Naive thymus-derived CD4-positive, alpha-beta T cell (primary cell): ENCODE measurements at places on chromosomes 12 and 14.

DNA sequence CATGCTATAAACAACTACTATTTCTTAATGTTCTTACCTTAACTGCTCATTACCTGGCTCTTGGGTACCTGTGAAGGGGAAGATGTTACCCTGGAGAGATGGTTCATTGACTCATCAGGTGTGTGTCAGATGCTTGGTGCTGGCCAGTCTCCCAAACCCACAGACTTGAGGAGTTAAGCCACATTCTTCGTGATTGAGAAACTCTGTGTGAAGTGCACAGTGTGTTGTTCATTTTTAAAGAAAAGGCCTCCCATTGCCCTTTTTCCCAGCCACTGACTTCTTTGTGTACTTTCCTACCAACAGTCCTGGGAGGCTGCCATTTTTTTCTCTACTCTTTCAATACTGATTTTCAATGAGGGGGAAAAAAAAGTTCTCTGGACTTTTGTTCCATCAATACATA, 3.2 kb downstream of the MGST1 start:
- H3K36me3 ChIP-seq = no peaks in the 10 kb centered on the region
- no peaks in the 10 kb centered on the region for H3K4me1 ChIP-seq
- H3K4me3 ChIP-seq = no peak overlapping the region
- DNase-seq = no peak
- H3K27ac ChIP-seq = no peak overlapping the region
- peaks cover 3% of the 10 kb centered on the region for H3K27me3 ChIP-seq

DNA sequence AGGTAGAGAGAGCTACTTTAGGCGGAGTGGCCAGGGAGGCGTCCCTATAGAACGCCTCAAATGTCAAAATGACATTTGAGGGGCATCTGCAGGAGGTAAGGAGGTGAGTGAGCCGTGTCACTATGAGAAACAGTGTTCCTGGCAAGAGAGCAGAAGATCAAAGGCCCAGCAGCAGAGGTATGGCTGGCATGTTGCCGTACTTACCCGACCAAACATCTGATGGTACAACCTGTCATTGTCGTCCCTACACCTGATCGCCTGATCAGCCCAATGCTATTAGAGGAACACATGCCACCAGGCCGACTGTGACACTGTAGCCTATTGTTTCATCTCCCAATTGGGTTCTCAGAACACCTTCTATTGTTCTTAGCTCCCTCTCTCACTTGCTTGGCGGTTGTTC, 33.9 kb upstream of the POC1B start:
- H3K4me3 ChIP-seq = no peak overlapping the region
- no peaks in the 10 kb centered on the region for H3K27me3 ChIP-seq
- DNase-seq = no peak
- no peak overlapping the region for H3K27ac ChIP-seq
- no peaks in the 10 kb centered on the region for H3K4me1 ChIP-seq

DNA sequence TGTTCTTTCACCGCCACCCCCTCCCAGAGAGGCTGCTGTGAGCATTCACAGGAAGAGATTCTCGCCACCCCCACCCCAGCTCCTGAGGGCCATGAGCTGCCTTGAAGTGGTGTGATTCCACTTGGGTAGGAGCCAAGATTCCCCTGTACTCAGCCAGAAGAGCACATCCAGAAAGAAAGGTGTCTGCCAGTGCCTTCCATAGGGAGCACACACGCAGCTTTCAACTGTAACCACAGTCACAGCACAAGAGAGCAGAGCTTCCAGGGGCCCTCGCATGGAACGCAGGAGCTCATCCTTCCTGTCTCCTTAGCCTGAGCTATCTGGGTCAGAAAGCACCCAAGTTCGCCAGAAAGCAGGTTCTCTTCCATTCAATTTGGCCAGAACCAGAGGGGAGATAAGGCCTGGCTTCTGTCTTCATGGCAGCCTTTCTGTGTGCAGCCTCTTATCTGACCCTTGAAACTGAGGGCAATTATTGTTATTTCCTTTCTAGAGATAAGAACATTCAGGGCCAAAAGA, 66.6 kb upstream of the SCN8A start:
- H3K27me3 ChIP-seq = no peaks in the 10 kb centered on the region
- no peaks in the 10 kb centered on the region for H3K36me3 ChIP-seq
- H3K4me1 ChIP-seq = no peaks in the 10 kb centered on the region
- H3K27ac ChIP-seq = no peak overlapping the region
- no peak for DNase-seq
- H3K4me3 ChIP-seq = no peak overlapping the region

DNA sequence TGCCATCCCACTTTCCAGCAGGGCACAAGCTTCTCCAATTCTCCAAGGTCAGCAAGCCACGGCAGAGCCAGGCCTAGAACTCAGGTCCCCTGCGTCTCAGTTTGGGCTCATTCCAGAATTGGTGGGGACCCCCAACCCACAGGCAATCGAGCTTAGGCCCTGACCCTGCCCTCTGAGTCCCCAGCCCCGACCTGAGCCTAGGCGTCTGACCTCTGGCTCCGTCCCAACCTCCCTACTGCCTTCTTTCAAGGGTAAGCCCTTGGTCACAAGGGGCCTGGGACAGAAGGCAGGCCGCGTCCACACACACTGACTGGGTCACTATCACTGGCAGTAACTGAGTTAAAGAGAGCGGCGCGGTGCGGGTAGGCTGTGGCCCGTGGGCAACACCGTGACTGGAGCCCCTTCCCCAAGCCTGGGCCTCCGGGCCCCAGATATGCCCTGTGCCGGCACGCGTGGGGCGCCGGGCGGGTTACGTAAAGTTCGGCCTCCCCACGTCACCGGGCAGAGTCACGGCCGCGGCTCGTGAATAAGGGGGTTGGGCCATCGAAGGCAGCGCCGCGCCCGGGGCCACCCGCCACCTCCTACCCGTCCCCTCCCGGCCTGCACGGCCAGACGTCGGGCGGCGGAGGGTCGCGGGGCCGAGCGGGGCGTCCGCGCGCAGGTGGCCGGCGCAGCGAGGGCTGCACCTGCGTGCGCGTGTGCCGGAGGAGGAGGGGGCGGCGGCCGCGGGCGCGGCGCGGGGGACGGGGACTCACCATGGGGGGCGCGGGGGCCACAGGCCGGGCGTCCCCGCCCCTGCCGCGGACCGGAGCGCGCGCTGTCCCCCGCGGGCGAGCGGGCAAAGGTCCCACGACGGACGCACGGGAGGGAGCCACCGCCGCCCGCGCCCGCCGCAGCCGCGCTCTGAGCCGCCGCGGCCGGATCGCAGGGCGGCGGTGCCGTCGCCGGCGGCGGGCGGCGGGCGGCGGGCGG, 516 bp downstream of the ANKRD9 start:
- no peaks in the 10 kb centered on the region for H3K27me3 ChIP-seq
- no peak overlapping the region for H3K4me3 ChIP-seq
- H3K4me1 ChIP-seq = peaks cover 4% of the 10 kb centered on the region

DNA sequence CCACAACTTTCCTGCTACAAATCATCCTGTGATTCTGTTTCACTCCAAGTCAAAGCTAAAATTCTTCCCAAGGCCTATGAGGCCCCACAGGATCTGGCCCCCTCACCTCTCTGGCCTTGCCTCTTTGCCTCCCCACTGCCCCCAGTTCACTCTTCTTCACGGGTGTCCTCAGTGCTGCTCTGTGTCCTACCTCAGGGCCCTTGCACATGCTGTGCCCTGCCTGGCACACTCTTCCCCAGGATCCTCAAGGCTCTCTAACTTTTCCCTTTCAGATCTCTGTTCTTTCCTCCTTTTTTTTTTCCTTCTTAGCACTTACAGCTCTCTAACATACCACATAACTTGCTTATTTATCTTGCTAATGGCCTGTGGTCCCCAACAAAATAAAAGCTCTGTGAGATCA, 29.2 kb downstream of the RASAL1 start:
- DNase-seq = no peak
- H3K27ac ChIP-seq = no peak overlapping the region
- H3K36me3 ChIP-seq = no peaks in the 10 kb centered on the region
- no peak overlapping the region for H3K4me3 ChIP-seq
- H3K4me1 ChIP-seq = peaks cover 6% of the 10 kb centered on the region

GRCh38 chr12:53984901-53985691, at the start of gene HOXC10:
Gene HOXC10 (plus strand): TSS chr12:53985146. CDS start chr12:53985260, 114 bp downstream.
- no peak within 1 kb of the TSS for H3K4me3 ChIP-seq
- H3K36me3 ChIP-seq = no peaks in the 10 kb centered on the region
- H3K4me1 ChIP-seq = peaks cover 23% of the 10 kb centered on the region
- H3K27ac ChIP-seq = no peak within 1 kb of the TSS

GRCh38 chr14:30287579-30288445, 271.1 kb upstream of the G2E3 start:
- H3K4me1 ChIP-seq = no peaks in the 10 kb centered on the region
- H3K4me3 ChIP-seq = no peak overlapping the region
- H3K36me3 ChIP-seq = no peaks in the 10 kb centered on the region
- no peak for DNase-seq
- H3K27me3 ChIP-seq = no peaks in the 10 kb centered on the region

- H3K27me3 ChIP-seq = no peaks in the 10 kb centered on the region
- no peaks in the 10 kb centered on the region for H3K36me3 ChIP-seq
- H3K27ac ChIP-seq = no peak overlapping the region
Measured at GRCh38 chr12:57775044-57775443, 2.6 kb downstream of the EEF1AKMT3 start.

- peak overlapping the region; percentile 51 for H3K27ac ChIP-seq
- peak overlapping the region; percentile 64 for H3K4me3 ChIP-seq
- H3K4me1 ChIP-seq = no peaks in the 10 kb centered on the region
- DNase-seq = peak; percentile 31
Measured at GRCh38 chr14:74257078-74257940, 18.1 kb downstream of the VSX2 start.

- no peaks in the 10 kb centered on the region for H3K36me3 ChIP-seq
- H3K27me3 ChIP-seq = no peaks in the 10 kb centered on the region
- no peaks in the 10 kb centered on the region for H3K4me1 ChIP-seq
- DNase-seq = no peak
- no peak overlapping the region for H3K27ac ChIP-seq
Measured at GRCh38 chr14:33566082-33566481, 384.8 kb downstream of the EGLN3 start.

DNA sequence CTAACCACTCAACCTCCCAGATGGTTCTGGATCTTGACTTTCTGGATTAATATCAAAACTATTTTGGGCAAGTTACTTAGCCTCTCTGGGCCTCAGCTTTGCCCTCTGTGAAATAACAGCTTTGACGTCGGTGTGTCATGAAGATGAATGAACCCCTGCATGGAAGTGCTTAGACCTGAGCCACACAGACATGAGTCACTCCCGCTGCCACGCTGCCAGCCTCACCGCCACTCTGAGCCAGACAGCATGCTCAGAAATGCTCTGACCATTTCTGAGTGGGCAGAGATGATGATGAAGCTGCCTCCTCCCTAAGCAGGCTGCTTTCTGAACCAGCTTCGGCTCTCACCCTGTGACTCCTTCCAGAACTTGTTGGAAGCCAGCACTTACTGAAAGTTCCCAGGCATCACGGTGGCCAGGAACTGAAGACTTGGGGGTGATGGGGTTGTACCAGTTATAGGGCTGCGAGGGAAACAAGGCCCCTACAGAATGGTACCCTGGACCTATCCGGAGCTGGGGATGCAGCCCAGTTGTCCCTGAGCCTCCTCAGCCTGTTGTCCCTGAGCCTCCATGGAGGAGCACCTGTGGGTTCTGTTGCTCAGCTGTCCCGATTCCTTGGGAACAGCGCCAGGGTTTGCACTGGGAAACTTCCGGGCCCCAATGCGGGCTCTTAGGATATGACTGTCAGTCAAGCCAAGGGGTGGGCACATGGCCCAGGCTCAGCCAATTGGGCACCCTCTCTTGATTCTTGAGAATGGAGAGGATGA, 2.0 kb upstream of the CCDC197 start:
- no peak for DNase-seq
- no peaks in the 10 kb centered on the region for H3K27me3 ChIP-seq
- H3K4me1 ChIP-seq = no peaks in the 10 kb centered on the region
- H3K36me3 ChIP-seq = no peaks in the 10 kb centered on the region
- no peak overlapping the region for H3K4me3 ChIP-seq

GRCh38 chr14:79656496-79656895, 554.8 kb downstream of the DIO2 start:
- no peak overlapping the region for H3K4me3 ChIP-seq
- H3K27ac ChIP-seq = no peak overlapping the region
- no peaks in the 10 kb centered on the region for H3K27me3 ChIP-seq
- DNase-seq = no peak

GRCh38 chr12:42631513-42631912, 42.0 kb upstream of the PRICKLE1 start:
- no peak for DNase-seq
- no peaks in the 10 kb centered on the region for H3K27me3 ChIP-seq
- no peak overlapping the region for H3K4me3 ChIP-seq
- H3K4me1 ChIP-seq = no peaks in the 10 kb centered on the region

DNA sequence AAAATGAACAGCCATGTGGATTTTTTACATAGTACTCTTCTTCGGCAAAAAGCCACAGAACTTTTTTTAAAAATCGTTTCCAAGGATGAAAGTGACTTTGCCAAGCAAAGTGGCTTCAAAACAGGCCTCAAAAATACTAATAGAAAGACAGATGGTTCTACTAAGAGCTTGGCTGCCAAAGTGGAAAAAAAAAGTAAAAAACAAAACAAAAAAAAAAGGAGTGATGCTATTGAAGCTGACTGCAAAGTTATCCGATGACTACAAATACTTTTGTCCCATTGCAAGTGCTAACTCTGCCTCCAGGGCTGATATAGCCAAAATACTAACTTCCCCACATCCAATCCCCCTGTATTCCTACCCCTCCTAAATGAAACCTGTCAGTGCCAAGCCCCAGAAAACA, 277.6 kb downstream of the SOX5 start:
- H3K4me3 ChIP-seq = no peak overlapping the region
- no peaks in the 10 kb centered on the region for H3K4me1 ChIP-seq

DNA sequence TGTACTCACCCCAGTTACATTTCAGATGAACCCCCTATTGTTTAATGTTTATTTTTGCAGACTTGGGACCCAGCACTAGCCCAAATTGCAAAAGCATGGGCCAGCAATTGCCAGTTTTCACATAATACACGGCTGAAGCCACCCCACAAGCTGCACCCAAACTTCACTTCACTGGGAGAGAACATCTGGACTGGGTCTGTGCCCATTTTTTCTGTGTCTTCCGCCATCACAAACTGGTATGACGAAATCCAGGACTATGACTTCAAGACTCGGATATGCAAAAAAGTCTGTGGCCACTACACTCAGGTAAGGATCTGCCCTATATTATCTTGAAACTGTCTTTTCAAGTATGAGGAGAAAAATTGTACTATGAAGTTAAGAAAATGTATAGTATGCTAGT, 1.2 kb downstream of the GLIPR1 start:
- H3K27me3 ChIP-seq = no peaks in the 10 kb centered on the region
- H3K4me1 ChIP-seq = peaks cover 49% of the 10 kb centered on the region
- H3K4me3 ChIP-seq = peak overlapping the region; percentile 82
- DNase-seq = no peak
- H3K36me3 ChIP-seq = no peaks in the 10 kb centered on the region

DNA sequence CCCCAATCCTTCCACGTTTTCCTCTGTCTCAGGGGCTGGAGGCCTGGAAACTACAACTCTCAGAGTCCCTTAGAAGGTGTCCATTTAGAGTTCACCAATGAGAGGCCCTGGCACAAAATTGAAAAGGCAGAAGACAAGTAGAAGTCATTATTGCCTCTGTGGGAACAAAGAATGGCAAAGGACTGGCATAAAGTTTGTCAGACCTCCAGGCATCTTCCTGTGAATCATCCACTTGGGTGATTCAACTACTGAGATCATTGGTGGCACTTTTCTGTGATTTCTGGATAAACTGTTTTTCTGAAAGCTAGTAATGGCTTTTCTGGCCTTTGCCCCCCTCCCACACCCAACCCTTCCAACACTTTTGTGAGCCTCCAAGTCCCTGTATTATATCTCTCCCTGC, 42.6 kb upstream of the C12orf42 start:
- H3K36me3 ChIP-seq = no peaks in the 10 kb centered on the region
- no peak overlapping the region for H3K4me3 ChIP-seq
- H3K27ac ChIP-seq = no peak overlapping the region
